ENCODE measurements at places on chromosomes 4 and X.

- no peak for DNase-seq
Observed at GRCh38 chrX:117335209-117335608, 781.4 kb downstream of the KLHL13 start.

GRCh38 chr4:7752649-7753048, 187.0 kb downstream of the AFAP1 start:
- DNase-seq, result no peak

DNA sequence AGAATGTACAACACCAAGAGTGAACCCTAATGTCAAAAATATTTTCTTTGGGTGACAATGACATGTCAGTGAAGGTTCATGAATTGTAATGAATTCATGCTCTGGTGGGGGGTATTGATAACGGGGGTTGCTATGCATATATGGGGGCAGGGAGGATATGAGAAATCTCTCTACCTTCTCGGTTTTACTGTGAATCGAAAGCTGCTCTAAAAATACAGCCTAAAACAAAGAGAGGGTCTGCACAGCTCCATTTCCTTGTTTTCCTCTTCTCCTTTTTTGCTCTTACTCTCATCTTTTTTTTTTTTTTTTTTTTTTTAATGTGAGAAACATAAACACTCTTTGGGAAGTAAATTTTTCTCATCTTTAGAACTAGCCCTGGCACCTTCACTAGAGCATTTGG, 85.8 kb downstream of the DCTD start:
- DNase-seq, result no peak

DNA sequence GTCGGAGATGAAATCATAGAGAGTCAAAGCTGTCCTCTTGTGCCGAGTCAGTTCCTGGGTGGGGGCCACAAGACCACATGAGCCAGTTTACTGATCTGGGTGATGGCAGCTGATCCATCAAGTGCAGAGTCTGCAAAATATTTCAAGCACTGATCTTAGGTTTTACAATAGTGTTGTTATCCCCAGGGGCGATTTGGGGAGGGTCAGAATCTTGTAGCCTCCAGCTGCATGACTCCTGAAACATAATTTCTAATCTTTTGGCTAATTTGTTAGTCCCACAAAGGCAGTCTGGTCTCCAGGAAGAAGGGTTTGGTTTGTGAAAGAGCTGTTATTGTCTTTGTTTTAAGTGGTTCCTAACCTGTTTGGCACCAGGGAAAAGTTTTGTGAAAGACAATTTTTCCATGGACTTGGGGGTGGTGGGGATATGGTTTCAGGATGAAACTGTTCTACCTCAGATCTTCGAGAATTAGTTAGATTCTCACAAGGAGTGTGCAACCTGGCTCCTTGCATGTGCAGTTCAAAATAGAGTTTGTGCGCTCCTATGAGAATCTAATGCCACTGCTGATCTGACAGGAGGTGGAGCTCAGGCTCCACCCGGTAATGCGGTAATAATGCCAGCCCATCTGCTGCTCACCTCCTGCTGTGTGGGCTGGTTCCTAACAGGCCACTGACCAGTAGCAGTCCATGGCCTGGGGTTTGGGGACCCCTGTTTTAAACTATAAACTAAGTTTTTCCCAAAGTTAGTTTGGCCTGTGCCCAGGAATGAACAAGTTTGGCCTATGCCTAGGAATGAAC, 29.2 kb downstream of the METAP1 start:
- DNase-seq, result no peak

DNA sequence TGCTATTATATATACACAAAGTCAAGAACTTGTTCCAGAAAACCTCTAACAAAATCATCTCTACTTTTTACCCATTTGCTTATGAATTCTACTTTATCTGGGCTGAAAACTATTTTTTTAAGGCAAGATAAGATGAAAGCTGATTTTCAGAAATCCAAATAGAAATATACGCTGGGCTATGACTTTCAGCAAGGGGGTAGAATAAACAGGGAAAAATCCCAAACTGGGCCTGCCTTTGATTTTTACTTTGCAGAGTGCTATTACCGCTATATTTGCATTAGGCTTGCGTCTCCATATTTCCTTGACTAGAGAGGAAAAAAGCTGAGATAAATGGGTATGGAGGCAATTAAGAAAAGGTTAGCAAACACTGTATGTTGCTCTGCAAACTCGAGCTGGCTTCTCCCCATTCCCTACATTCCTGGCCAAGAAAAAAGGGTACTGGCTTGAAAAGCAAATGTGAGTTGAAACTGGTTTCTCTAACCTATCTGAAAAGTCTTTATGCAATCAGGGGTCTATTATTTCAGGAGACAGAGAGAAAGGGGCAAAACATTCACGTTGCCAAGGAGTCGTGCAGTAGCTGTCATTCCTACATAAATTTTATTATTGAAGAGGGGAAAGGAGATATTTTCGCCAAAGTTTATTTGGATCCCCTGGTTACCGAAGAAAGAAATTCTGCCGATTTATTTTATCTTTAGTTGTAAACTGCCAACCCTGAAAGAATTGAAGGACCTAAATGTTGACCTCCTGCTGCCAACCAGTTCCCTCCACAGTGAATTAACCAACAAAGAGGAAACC, 2.2 kb downstream of the TMEM47 start:
- no peak for DNase-seq

DNA sequence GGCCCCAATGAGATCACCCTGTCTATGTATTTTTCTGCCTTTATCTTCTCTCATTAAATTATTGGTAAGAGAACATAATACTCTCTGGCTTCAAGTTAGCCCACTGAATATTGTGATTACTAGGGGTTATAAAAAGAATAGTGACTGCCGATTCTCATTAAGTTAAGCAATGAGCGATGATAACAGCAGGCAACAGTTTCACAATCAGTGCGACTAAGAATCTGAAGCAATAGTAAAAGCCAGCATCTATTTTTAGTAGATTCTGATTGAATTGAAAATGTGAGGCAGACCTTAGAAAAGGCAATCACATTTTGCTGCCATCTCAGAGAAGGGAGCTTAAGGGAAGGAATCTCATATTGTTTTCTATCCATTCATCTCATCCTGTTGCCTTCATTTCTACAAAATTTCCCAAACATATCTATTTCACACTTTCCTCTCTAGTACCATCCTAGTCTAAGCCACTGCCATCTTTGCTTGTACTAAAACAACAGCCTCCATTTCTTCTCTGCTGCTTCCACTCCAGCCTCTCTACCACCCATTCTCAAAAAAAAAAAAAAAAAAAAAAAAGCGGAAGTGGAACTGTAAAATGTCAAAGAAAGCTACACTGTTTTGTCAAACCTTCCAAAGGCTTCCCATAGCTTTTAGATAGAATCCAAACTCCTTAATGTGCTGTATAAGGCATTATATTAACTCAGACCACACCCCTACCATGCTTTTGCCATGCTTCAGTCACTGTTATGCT, 17.4 kb downstream of the GABRA4 start:
- no peak for DNase-seq

Measured in stimulated activated CD8-positive, alpha-beta memory T cell treated with anti-CD3 and anti-CD28 coated beads, Interleukin-4, amount 100 ng/mL, for 1 hour (primary cell).